ENCODE measurements at places on chromosomes 7 and 10.

GRCh38 chr7:45573661-45574415 is at the start of gene ADCY1:
Gene ADCY1 (plus strand): TSS chr7:45574368. CDS start chr7:45574544, 176 bp downstream.
- no peak for DNase-seq

GRCh38 chr10:133608855-133609254 is 17.7 kb downstream of the FRG2B start:
- DNase-seq = no peak

- DNase-seq = no peak
Measured at GRCh38 chr7:32078824-32079223, 8.6 kb upstream of the PDE1C start.

GRCh38 chr7:57867884-57868701 is 418.1 kb downstream of the ZNF716 start:
- no peak for DNase-seq

DNA sequence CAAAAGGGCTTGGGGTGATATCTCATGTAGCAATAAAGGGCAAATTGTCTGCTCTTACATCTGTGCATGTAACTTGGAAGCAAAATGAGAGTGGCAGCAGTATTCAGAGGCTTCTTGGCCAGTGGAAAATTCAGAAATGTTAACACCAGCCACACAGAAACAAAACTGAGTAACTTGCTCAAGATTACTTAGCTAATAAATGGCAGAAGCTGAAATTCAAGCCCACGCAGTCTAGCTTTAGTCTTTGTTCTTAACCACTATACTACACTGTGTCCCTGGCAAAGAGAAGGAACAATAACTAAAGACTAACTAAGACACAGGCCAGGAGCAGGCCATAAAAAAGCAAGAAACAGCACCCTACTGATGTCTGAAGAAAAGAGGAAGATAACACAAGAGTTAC is 185.9 kb upstream of the ASAH2 start:
- no peak for DNase-seq

DNA sequence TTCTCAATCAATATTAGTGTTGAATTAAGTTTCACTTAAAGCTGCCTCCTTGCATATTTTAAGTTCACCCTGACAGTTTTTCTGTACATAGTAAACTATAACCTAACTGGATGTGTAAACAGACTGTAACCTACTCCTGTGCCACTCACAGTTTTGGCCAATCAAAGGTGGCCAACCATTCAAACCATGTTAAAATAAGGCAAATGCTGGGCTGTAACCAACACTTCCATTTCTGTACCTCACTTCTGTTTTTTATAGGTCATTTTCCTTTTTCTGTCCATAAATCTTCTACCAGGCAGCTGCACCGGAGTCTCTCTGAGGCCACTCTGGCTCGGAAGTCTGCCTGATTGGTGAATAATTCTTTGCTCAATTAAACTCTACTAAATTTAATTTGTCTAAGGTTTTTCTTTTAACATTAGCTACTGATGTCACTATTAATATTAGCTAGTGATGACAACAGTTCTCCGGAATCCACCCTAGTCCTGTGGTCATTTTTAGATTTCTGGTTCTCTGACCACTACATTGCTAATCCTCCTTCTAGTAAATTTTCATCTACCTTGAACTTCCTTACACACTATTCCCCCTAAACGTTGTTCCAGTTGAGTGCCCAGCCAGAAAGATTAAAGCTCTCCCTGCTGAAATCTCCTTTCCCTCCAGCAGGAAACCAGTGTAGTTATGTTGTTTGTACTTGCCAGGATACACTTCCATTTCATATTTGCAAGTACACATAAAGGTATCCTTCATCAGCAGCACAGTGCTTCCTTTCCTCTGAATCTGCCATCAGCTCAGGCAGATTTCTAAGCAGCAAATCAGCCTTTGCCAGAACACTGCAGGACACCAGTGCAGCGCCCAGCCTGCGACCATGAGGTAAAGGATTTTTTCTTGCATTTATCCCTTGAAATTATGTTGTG is 18.6 kb upstream of the IFIT2 start:
- DNase-seq = no peak

GRCh38 chr7:151429560-151430331 is 10.2 kb downstream of the CRYGN start:
- DNase-seq = peak; percentile 45

DNA sequence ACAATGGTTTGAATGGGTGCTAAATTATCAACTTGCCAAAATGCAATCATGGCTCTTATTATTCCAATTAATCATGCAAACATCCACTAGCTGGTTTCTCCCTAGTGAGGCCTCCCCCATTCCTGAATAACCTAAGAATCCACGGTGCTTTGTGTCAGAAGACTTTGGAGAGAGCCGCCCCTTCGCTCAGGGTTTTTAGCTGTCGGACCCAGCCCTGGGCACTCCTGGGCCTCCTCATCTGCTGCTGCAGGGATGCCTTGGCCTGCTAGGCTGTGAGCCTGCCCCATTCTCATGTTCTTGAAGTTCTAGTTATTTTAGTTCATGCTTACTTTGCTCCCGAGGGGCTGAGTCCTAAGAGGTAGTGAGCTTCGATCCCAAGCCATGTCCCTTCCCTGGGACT is 34.1 kb upstream of the SFRP5 start:
- no peak for DNase-seq

DNA sequence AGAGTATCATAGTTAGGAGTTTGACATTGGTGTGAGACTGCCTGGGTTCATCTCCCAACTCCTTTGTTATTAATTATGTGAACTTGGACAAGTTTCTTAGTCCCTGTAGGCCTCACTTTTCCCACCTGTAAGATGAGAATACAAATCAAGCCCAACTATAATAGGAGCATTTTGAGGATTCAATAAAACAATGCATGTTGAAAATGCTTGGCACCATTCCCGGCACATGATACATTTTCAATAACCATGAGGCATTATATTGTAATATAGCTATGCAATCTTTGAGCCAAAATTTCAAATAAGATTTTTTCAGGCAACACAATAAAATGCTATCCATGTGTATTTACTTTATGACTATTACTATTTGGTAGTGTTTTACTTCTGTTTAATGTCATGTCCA is 229.0 kb upstream of the SP4 start:
- no peak for DNase-seq

DNA sequence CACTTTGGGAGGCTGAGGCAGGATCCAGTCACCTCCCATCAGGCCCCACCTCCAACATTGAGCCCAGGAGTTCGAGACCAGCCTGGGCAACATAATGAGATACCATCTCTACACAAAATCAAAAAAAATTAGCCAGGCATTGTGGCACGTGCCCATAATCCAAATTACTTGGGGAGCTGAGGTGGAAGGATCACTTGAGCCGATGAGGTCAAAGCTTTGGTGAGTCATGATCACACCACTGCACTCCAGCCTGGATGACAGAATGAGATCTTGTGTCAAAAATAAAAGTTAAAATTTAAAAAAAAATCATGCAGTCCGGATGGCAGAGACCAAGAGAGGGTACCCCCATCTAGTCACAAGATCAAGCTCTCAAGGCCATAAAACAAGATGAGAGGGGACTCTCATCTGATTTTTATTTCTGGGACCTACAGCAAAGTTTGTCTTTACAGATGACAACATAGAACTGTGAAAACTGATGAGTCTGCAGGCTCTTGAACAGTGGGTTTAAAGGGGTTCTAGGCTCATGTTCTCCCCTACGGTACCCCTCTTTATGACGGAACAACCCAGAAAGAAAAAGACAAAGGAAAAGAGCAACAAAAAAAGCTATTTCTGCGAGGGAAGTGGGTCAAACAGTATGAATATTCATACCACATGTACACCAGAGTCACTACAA is 28.9 kb upstream of the CREB3L2 start:
- no peak for DNase-seq

DNA sequence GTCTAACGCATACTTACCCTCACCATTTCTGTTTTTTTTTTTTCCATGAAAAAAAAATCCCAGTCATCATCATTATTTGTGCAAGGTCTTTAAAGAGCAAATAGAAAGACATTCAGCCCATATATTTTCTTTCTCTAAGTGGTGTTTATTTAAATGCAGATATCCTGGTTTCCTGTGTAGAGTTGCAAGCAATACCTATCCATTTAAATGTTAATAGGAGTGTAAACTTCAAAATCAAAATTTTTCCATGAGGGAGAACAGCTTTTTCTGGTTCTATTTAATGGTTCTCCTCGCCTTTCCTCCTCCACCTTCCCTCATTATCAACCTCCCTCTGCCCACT is 120.1 kb upstream of the AGK start:
- DNase-seq = no peak

- no peak for DNase-seq
Measured at GRCh38 chr7:142671506-142671905, 77.8 kb upstream of the PRSS1 start.

DNA sequence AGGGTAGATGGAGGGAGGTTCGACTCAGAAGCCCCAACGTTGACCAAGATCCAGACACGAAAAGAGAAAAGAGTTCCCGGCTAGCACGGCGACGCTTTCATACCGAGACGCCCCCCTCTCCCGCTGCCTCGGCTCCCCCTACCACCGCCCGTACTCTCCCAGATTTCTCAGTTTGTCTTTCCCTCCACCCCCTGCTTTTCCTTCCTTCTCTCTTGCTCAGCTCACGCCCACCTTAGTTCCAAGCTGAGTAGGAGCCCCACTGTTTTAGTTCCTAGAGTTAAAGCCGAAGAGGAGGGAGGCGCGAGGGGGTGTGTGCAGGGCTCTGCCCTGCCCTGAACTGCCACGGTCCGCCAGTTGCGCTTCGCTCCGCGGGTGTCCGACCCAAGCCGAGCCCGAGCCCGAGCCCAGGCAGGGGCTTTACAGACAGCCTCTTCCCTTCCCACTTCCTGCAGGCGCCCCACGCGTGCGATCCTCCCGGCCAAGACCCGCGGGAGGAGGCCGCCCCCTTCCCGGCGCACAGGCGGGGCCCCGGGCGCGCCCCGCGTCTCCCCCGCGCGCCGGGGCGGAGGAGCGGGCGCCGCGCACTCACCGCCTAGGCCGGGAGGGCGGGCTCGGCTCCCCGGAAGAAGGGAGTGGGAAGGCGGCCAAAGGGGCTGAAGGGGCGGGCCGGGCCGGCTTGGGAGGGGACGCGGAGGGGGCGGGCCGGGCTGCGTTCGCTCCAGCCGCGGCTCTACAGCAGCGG is at the start of gene EPHB6:
Gene EPHB6 (plus strand): TSS at position 705 of the 742 bp plus-strand sequence. CDS start 8,152 bp downstream, outside the sequence.
- peak; percentile 71 for DNase-seq

DNA sequence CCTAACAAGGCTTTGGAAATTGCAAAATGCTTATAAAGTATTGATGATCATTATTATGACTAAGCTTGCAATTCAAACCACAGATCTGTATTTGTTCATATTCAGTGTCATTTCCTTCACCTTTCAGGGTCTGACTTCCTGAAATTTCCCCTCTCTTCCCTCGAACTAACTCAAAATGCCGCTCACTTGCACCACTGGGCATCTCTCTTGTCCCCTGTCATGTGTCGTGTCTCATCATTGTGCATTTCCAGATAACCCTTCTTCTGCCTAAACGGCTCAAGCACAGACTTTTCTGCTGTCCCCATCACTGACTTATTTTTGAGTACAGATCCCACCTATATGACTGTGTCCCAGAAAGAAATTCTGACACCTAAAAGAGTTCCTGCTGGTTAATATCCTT is 41.0 kb upstream of the CELF2 start:
- no peak for DNase-seq

DNA sequence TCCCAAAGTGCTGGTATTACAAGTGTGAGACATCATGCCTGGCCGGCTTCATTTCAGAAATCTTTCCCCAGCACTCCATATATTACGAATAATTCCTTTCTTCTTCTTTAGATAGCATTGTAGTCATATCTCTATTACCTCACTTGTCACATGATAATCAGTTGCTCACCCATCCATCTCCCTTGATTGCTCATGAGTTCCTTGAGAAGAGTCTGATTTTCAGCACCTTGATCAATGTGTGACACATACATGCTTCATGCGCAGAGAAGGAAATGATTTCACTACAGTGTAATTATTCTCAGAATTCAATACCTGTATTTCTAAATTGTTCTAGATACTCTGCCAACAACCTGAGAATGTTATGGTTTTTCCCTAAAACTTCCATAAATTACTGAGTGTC is 26.7 kb upstream of the GGCT start:
- no peak for DNase-seq

GRCh38 chr7:24406053-24406788 is 122.2 kb downstream of the NPY start:
- no peak for DNase-seq

GRCh38 chr7:22945584-22945983 is 68.3 kb downstream of the HYCC1 start:
- DNase-seq = no peak

DNA sequence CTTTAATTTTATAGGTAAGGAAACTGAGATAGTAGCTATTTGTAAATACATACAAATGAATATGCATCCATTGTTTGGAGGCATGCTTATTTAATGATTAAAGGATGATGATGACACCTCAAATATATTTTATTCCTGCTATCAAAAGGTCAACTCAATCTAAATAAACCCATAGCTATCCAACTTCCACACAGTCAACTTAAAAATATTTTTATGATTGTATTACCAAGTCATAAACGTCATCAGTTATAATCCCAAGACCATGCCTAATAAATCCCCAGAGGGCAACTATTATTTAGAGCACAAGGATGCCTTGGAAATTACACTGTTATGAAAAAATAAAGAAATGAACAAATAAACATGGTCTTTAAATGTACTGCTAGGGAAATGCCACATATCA is 102.1 kb downstream of the MPP7 start:
- DNase-seq = no peak

GRCh38 chr10:105956550-105956949 is 1208.0 kb downstream of the SORCS1 start:
- DNase-seq = no peak

DNA sequence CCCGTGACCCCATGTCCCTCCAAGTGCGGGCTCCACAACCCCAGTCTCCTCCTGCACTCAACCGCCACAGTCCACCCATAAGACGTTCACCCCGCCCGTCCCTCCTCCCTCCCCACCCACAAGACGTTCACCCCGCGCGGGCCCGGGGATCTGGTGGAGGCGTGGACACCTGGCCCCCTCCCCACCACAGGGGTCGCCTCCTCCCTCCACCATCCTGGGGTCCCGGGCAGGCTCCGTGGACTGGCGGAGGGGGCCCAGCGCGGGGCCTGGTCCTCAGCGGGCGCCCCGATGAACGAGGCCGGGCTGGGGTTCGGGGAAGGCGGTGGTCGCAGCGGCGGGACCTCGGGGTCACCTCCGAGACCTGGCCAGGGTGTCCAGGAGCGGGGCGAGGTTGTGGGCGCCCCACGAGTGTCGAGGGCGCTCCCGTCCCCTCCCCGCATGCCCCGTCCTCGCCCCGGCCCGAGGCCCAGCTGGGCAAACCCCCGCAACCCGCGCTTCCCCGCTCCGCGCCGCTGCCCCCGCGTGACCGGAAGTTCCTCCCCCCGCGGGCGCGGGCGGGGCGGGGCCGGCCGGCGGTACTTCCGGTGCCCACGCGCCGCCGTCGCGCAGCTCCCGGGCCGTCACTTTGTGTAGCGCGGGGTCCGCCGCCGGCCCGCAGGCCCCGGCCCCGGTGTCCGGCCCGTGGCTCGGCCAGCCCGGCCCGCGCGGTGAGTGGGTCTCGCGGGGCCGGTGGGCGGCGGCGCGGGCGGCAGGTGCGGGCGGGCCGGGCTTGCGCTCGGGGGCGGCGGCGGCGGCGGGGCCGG is at the start of gene ZNF316:
Gene ZNF316 (plus strand): TSS at position 578 of the 803 bp plus-strand sequence. CDS start 5,092 bp downstream, outside the sequence.
- DNase-seq = no peak
